HCT116 (cell line): ENCODE measurements at places on chromosomes 1 and 21.

DNA sequence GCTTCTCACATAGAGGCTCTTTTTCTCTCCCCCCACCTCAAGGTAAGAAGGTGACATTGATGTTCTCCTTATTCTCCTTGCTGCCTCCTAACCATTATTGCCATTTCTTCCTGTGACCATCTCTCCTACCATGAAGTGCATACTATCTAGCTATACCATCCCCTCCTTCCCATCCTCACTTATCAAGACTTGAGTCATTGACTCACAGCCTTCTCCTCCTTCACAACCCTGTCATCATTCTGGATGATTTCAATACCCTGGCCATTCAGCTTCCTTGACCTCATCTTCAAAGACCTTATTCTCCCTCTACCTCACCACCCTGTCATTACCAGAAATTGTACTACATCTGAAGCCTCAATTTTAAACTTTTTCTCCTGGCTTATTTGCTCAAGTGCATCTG, 10.9 kb upstream of the HIPK1 start:
- no peak for DNase-seq

- no peak for DNase-seq
These were observed 5.2 kb upstream of the AGO3 start for GRCh38 chr1:35925741-35926140.

DNA sequence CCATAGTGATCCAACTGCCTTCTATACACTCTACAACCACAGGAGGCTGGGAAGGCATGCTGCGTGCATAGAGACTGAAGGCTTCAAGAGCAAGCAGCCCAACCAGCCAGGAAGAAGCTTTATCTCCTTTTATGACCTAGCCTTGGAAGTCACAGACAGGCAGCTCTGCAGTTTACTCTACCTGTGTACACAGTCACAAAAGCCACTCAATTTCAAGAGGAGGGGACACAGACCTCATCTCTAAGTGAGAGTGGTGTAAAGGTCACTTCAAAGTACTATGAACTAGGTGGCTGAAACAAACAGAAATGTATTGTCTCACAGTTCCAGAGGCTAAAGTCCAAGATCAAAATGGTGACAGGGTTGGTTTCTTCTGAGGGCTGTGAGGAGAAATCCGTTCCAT, 69.6 kb upstream of the GJB5 start:
- DNase-seq = no peak

DNA sequence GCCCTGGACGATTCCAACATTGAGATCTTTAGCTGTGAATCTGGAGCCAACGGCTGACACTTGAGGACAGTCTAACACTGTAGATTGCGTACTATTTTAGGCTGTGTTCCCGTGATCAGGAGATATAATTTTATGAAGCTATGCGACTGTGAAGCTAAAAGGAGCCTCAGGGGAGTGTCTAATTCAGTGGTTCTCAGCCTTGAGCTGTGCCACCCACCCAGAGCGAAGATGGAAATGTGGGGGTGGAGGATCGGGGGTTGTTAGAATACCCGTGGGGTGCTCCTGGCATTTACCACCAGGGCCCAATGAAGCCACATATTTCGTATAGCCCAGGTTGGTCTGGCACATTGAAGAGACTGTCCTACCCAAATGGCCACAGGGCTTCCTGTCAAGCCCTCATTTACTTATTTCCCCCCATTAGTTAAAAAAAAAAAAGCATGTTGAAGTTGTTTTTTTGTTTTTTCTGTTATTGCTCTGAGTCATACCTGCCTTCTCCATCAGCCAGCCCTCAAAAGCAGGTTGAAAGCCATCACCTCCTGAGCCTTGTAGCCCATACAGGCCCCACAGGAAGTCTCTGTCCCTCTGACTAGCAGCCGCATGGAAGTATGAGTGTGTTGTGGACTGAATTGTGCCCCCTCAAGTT, 141.7 kb downstream of the GALNT2 start:
- no peak for DNase-seq

- DNase-seq = no peak
These were observed 50.5 kb upstream of the GFI1 start for GRCh38 chr1:92536980-92537884.
